Mesenteric fat pad (tissue), 1 donor: ENCODE measurements at places on chromosomes 11 and 22. TPM values are rescaled to one million over a fixed set of nuclear protein-coding genes. Genes with fewer than 3 reads are reported as not detected.

DNA sequence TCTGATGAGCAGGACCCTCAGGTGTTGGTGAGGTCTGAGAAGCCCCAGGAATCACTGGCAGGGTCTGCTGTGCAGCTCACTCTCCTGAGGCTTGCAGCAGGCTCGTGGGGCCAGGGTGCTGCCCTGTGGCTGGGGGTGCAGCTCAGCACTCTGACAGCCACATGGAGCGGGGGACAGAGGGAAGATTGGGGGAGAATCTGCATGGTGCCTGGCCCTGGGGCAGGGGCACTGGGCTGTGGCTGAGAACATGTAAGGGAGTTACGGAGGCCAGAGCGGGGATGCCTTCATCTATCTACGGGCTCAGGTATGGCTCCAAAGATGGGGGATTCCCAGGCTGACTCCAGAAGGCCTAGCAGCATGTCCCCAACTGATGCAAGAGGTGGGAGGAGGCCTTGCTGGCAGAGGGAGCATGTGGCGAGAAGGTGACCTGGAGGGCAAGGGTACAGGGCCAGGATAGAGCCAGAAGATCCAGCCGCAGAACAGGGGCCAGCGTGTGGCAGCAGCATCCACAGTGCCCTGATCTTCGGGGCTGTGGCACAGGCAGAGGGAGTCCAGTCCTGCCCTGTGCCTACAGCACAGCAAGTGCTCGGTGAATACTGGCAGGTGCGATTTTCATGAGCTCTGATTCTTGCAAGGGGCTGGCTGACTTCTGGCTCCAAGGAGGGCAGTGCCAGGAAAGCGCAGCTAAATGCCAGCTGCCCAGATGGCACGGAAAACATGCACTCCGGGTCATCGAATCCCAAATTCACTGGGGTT lies 184.7 kb downstream of the CTTN start:
- no peak for DNase-seq

The P2RX3 gene
- total RNA-seq: not detected

DNA sequence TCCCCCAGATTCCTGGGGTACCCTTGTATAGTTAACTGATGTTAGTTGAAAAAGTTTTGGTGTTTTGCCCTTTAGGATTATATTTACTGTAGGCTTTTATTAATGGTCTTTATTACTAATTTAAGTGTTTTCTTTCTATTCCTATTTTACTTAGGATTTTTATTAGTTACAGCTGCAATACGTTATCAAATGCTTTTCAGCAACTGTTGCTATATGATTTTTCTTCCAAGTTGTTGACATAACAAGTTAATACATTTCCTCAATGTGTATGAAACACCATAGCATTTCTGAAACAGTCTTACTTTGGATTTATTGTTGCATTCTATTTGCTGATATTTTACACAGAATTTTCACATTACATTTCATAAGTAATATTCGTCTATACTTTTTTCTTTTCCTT lies 81.2 kb upstream of the RASSF10 start:
- no peak for DNase-seq

DNA sequence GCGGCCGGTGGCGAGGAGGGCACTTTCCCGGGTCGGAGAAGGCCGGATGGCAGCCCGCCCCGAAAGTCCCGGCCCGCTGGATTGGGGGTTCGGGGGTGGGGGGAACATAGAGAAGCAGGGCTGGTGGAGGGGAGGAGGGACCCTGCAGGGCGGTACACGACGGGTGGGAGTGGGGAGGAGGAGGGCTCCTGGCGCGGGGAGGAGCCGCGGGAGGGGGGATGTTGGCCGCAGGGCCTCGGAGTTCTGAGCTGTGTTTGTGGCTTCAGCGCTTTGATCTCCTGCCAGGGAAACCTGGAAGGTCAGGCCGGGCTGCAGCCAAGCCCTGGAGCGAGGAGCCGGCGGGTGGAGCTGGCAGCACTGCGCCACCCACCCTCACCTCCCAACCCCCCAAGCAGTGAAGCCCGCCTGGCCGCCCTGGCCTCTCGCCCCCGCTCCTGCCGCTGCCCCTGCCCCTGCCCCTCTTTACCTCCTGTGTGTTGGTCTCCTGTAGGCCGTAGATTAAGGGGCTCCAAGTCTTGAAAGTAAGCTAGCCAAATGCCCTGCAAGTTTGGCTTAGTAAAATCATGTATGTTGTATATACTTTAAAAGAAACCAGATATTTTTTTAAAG lies 30.9 kb downstream of the C22orf31 start:
- DNase-seq: no peak

The BDNF gene
- 0.22 TPM for total RNA-seq

The RBMXL2 gene
- total RNA-seq: not detected

The CHKB gene
- total RNA-seq: 47.6 TPM

The GNAZ gene
- total RNA-seq: 18.3 TPM

GRCh38 chr11:111870522-111870885 lies 877 bp downstream of the ALG9 start:
- no peak for DNase-seq

The APLP2 gene
- 298 TPM for total RNA-seq

- no peak for DNase-seq
Observed at GRCh38 chr22:20238901-20239675, 29.0 kb downstream of the RTN4R start.

DNA sequence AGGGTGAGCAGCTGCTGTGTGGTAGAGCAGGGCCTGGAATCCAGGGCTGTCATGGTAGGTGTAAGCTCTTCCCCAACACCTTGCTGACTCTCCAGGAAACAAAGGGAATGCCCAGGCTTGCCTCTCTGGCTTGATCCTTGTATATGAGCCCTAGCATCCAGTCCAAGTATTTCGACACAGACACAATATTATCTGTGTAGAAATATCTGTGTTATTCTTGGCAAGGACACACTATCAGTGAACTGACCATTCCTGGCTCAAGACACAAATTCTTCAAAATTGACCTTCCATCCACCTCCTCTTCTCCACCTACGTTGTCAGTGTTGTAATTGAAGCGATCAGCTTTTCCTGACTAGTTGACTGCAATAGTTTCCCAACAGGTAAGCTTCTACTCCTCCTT lies 312.0 kb upstream of the NARS2 start:
- no peak for DNase-seq

DNA sequence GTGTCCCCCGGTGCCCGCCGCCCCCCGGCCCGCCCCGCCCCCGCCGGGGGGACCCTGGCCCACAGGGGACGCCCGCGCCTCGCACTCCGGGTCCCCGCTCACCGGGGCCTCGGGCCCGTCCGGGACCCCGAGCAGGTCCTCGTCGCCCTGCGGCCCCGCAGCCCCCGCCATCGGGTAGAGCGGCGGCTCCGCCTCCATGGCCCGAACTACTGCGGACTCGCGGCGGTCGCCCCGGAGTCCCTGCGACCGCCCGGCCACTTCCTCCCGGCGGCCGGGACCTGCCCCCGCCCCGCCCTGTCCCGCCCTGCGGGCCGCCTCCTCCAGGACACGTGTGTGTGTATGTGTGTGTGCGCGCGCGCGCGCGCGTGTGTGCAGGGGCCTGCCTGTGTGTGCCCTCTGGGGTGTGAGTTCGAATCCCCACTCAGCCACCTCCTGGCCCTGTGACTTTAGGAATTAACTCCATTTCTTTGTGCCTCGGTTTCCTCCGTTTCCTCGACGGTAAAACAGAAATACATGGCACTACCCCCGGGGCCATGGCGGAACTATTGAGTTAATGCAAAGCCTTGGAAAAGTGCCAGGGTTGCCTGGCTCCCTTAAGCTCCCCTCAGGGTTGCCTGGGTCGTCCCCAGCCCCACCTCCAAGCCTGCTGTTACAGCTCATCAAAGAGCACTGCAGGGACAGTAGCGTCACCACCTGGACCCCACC lies at the start of gene UNC93B1:
Gene UNC93B1 (minus strand): TSS at position 252 of the 705 bp plus-strand sequence. CDS start 54 bp downstream, at position 198.
- peak; percentile 96 for DNase-seq

DNA sequence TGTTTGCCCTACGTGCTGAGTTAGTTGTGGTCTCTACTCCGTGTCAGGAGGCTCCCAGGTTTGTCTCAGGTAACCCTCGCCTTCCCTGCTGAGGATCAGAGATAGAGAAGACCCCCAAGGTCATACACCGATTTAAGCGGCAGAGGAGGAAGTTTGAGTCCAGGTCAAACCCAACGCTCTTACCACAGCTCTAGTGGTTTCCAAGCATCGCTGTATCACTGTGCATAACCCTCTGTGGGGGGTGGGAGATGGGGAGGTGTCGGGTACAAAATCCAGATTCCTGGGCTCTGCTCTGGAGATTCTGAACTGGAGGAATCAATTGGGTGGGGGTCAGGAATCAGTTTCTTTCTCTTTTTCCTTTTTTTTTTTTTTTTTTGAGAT lies 627 bp downstream of the DNAJC4 start:
- no peak for DNase-seq

The BAIAP2L2 gene
- 1.8 TPM for total RNA-seq

DNA sequence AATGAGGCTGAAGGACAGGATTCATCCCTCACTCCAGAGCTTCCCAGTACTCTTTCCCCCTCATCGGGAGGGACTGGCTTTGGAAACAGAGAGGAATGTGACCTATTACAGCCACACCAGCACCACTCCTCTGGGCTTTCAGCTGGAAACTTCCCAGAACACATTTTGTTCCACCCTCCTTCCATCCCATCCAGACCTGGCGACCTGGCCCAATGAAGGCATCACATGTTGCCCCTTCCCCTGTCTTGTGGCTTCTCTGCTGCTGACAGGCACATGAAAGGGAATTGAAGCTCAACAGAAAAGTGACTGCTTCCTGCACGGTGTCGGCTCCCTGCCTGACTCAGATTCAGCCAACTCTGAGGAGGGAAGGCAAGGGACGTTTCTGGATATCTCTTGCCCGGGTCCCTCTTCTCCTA lies 19.1 kb downstream of the IRAG1 start:
- no peak for DNase-seq

The UBASH3B gene
- 51.3 TPM for total RNA-seq

GRCh38 chr22:23147617-23148387 lies 2.5 kb downstream of the RAB36 start:
- DNase-seq: no peak

- DNase-seq: no peak
Observed at GRCh38 chr11:20357150-20357549, 6.4 kb upstream of the HTATIP2 start.

The C22orf42 gene
- not detected for total RNA-seq

GRCh38 chr11:61793083-61793828 lies 545 bp downstream of the FEN1 start:
- no peak for DNase-seq
